AG09309 (cell line): ENCODE measurements at places on chromosomes 7 and 10.

DNA sequence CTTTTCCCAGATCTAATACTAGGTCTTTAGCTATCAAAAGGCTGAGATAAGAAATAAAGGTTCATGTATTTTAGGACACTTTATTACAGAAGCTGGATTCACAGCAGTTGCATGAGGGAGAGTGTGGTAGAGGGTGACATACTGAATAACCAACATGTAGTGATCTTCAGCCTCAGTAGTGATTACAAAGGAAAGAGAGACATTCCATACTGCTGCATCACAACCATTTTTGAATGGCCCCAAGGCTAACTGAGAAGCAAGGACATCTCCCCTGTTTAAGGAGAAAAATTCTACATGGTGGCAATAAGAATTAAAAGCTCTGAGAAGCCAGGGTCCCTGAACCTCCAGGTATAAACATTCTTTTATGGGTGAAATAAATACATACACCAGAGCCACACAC lies 35.3 kb downstream of the COG5 start:
- peak; percentile 28 for DNase-seq

GRCh38 chr10:110522365-110522988 lies 24.8 kb downstream of the DUSP5 start:
- DNase-seq = no peak

DNA sequence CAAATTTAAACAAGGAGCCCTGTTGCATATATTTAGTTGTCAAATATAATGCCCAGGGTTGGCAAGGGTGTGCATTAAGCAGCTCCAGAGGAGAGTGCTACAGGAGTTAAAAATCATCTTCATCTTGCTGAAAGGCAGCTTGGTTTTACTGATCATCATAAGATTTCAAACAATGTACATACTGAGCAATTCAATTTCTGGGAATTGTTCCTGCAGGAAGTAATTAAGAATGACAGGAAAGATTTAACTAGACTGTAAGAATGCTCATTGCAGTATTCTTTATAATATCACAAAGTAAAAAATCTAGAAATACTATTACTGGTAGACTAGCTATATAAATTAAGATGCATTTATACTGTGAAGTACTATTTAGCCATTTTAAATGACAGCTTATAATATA lies 153.6 kb downstream of the DYNC1I1 start:
- DNase-seq = no peak

GRCh38 chr7:8147760-8148463 lies 114.1 kb downstream of the ICA1 start:
- no peak for DNase-seq

DNA sequence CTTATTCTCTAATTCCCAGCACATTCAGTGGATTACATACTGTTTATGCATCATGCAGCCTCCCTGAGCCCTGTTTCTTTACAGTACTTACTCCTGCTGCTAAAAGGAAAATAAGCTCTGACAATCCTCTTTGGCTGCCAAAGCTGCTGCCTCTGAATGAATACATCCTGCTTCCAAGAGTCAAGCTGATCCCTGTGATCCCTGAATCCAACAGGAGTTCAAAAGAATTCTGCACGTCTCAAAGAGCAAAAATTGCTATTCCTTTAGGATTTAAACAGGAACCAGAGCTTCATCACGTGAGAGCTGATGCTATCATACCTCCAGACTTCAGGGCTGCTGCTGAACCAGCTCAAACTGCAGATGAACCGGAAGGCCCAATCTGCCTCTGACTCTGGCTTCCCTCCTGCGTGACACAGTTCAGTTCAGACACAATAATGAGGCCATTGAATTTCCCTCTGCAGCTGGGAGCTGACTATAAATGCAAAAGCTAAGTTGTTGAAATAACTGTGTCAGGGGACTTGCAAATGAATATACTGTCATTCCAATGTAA lies 851.0 kb upstream of the PHF14 start:
- DNase-seq = no peak

DNA sequence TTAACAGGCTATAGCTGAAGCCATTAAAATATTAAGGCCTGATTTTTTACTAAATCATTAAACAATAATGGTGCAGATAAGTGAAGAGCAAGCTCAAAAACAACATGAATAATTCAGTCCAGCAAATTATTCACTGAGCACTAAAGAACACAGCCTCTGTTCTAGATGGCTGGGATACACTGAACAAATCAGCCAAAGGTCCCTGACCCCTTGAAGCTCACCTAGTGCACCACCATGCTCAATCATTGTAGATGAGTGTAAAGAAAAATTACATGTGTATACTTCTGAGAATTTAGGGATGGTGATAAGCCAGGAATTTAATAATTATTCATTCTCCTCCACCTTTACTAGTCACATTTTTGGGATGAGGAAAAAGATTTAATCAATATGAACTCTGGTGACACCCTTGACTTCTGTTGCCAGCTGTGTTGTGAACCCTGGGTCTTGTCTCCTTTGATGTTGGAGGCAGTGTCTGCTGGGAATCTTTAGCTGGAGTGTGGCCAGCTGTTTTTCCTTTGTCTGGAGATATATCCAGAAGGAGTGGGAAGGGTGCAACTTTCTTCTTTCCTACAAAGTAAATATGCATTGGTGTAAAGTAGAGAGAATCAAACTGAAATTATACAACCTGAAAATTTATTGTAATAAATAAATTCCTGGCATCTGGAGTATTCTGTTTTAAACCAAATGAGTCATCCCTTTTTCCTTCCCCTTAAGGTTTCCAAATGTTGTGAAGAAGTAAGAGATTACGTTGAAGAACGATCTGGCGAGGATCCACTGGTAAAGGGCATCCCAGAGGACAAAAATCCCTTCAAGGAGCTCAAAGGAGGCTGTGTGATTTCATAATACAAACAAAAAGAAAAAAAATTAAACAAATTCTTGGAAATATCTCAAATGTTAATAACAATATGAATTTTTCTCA lies 4.0 kb downstream of the GNGT1 start:
- no peak for DNase-seq

DNA sequence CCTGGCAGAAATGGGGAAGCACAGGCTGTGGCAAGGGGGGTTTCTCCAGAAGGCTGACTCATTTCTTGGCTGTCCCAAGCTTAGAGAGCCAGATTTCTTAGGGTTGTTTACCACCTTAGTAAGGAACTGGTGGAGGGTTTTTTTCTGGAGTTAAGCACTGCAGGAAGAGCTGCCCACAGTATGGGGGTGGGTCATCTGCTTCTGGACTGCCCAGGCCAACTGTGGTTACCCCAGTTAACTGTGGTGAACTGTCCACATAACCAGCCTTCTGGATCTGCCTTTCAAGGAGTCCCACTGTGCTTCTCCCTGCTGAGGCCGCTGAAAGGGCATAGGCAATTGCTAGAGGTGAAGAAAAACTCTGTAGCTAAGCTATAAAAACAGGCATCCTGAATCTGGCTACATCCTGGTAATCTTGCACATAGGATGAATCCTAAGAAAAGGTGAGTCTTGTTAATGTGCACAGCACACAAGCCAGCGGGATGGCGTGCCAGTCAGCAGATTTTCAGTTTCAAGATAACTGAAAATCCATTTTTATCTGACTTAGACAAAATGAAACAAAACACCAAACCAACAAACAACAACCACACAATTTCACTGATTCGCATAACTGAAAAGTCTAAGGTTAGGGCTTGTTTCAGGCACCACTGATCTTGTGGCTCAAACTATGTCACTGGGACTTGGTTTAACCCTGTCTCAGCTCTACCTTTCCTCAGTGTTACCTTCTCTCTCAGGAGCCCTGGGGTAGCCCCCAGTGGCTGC lies 21.6 kb upstream of the TSPAN33 start:
- no peak for DNase-seq

GRCh38 chr7:114784746-114785145 lies 137.1 kb upstream of the MDFIC start:
- DNase-seq = no peak

- no peak for DNase-seq
These were observed 261.4 kb downstream of the BAMBI start for GRCh38 chr10:28938745-28939144.

DNA sequence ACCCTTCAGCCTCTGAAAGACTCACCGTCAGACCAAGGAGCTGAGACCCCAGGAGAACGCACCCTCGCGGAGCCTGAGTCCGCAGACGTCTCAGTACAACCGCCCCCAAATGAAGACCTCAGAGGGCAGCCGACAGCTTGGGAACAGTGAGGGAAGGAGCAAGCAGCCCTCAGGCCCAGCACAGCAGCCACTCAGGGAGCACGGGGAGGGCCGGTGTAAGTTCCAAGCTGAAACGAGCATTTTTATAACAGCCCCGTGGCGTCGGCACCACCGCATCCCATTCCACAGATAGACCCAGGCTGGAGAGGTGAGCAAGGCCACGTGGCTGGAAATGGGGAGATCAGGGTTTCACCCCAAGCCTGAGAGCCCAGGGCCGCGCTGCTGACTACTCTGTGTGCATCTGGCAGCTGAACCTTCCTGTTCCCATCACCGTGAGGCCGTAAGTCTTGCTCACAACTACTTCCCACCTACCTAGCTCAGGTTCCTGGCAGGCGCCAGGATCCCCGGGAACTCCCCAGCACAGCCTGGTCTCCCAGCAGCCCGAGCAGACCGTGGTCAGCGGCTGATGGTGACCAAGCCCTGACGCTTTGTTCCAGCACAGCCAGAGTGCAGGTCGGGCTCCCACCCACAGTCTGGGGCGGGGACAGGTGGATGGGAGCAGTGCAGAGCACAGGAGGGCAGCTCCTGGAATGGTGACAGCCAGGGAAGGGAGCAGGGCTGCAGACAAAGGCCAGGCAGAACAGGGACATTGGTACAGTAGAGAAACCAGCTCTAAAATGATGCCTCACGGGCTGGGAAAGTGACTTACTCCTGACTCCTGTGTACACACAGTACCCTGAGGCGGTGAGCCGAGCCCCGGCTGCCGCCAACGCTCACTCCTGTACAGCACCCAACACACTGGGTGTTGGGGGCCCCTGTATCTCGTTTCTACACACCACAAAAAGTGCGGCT lies 6.1 kb upstream of the NOM1 start:
- DNase-seq = no peak

- no peak for DNase-seq
These were observed 92.8 kb downstream of the SDK1 start for GRCh38 chr7:3393862-3394261.

GRCh38 chr10:101011517-101012423 lies 12.2 kb downstream of the LZTS2 start:
- DNase-seq = no peak

GRCh38 chr7:2403718-2404648 lies 572 bp downstream of the CHST12 start:
- DNase-seq = no peak

GRCh38 chr10:127044186-127044585 lies 139.0 kb downstream of the DOCK1 start:
- DNase-seq = no peak

DNA sequence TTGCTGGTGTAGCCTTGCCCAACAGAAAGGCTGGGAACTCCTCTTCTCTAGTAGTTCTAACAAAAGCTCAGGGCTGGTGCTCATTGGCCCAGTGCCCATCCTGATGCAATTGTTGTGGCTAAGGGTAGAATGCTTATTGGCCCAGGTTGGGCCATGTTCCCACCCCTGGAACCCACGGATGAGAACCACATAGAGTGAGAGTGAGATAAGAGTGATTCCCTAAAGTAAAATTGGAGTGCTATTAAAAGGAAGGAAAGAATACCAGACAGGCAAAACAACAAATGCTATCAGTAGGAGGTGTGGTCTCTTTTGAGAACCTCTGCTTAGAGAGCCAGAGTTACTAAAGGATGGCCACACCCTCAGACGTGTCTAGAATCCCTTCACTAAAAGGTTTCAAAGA lies 49.2 kb downstream of the LGI1 start:
- no peak for DNase-seq

- DNase-seq = no peak
These were observed 112.2 kb downstream of the TMEM26 start for GRCh38 chr10:61341008-61341407.

DNA sequence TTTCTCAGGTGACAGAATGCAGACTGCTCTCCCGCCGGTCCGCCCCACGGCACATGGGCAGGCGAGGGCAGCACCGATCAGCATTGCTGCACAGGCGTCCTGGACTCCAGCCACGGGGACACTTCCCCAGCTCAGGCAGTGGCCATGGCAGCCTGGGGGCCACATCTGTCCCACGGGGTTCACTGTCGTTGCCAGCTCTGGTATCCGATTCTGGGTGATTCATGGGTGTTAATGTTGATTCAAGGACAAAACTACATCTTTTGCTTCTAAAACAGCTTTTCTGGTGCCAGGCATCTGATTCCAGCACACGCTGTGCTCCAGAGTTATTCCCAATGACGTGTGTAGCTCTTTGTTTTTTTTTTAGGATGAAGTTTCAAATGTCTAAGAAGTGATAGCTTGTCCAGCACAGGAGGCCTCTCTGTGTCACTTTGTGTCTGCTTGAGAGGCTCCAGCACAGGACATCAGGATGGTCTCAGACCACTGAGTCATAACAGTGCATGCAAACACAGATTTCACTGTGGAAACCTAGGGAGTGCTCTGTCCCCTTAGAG lies 218.0 kb downstream of the WDR37 start:
- DNase-seq = no peak

- DNase-seq = no peak
These were observed 693.3 kb downstream of the GRID1 start for GRCh38 chr10:85673270-85673669.

DNA sequence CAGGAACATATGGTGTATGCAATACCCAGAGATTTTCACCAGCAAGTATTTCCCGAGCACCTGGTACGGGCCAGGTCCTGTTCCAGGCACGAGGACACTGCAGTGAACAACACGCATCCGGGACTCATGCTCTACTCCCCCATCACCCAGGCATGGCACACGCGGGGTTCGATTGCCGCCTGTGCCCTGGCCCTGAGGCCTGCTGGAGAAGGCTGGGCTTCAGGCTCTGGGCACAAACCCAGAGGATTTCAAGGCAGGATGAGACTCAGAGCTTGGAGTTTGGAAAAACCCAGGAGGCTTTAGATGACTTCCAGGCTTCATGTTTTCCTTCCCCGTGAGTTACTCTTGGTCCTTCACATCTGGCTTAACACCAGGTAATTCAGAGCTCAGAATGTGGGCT lies 143.5 kb downstream of the NEURL1 start:
- DNase-seq = no peak

DNA sequence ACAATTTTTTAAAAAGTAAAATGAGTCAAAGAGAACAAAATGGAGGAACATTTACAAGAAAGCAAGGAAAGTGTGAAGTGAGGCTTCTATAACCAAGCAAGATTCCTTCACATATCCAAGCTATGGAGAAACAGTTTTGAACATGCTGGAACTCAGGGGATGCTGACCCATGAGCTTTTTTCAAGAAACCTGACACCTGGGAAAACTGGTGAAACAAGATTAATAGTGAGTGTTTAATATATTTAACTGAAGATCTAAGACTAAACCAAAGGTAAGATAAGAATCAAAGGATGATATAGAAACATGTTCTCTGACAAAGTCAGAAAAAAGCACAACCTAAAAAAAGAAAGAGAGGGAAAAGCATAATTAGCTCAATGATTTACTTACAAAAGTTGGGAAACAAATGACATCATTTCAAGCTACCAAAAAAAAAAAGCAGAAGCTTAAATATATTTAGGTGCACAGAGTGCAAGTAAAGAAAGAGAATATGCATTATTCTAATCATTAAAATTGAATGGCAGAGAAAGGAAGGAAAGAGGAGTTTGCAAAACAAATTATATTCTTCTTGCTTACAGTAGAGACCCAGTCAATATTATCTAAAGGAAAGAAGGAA lies 24.9 kb downstream of the C7orf25 start:
- no peak for DNase-seq

- no peak for DNase-seq
These were observed 557.1 kb downstream of the PTPRN2 start for GRCh38 chr7:158030566-158030965.
